ENCODE measurements at places on chromosomes 4 and X.
A peak's percentile ranks its signal among the peaks of the same experiment; 100 is the strongest.

- no peak for DNase-seq
These were observed 117.0 kb downstream of the CHRDL1 start for GRCh38 chrX:110678591-110678990.

DNA sequence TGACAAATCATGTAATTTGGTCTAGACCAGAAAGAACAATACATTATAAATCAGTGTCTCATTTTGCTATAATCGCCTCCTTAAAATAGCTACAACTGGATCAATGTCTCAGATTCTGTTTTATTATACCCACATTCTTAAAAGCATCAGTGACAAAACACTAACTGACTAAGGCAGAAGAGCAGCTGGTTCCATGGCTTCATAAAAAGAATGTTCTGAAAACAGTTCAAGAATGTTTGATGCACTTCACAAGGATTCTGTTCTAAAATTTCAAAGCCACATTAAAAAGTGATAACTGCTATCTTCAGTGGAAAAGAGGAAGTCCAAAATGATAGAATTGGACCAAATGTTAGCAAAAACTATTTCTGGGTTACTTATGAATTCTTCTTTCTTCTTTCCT lies 69.8 kb downstream of the COL25A1 start:
- no peak for DNase-seq

GRCh38 chr4:72569719-72570235 lies 756 bp upstream of the ADAMTS3 start:
- no peak for DNase-seq

DNA sequence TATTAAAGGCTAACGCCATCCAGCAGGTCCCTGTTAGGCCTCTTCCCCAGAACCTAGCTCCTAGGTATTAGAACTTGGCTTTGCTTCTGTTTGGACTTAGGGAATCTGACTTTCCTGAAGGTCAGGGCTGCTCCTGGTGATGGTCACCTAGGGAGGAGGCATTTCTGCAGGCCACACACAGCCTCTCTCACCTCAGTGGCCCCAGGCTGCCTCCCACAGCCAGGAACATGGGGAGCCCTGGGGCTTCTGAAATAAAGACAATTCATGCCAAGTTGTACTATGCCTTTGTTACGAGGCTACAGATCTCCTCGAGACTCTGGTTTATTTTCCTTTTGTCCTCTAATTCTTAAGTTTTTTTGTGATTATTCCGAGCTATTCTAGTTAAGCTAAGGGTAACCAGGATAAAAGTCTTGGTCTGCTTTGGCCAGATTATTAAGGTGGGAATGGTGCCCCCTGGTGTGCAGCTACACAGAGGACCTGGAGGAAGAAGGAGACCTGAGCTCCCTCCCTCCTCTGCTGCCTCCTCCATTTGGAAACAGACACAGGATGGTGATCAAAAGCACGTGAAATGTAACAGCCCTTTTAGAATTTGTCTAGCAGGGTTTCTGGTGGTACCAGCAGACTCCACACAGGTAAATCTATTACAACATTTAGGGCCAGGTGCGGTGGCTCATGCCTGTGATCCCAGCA lies 131.0 kb downstream of the DCLK2 start:
- peak; percentile 58 for DNase-seq

DNA sequence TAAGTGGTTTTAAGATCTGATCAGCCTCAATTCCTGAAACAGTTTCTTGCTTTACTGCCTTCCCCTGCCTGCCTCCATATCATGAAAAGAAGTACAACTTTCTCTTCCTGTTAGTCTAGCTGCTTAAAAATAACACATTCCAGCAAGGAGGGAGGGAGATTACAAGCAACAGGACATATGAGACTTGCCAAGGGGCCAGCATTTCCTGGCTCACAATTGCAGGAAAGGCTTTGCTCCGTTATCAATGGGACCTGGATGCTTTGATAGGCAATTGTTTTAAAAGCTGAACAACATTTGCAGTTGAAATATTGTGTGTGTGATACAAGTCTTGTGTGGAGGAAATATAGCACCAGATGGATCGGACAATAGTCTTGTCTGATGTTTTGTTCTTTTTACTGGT lies 425.0 kb downstream of the FAT4 start:
- DNase-seq, result no peak

DNA sequence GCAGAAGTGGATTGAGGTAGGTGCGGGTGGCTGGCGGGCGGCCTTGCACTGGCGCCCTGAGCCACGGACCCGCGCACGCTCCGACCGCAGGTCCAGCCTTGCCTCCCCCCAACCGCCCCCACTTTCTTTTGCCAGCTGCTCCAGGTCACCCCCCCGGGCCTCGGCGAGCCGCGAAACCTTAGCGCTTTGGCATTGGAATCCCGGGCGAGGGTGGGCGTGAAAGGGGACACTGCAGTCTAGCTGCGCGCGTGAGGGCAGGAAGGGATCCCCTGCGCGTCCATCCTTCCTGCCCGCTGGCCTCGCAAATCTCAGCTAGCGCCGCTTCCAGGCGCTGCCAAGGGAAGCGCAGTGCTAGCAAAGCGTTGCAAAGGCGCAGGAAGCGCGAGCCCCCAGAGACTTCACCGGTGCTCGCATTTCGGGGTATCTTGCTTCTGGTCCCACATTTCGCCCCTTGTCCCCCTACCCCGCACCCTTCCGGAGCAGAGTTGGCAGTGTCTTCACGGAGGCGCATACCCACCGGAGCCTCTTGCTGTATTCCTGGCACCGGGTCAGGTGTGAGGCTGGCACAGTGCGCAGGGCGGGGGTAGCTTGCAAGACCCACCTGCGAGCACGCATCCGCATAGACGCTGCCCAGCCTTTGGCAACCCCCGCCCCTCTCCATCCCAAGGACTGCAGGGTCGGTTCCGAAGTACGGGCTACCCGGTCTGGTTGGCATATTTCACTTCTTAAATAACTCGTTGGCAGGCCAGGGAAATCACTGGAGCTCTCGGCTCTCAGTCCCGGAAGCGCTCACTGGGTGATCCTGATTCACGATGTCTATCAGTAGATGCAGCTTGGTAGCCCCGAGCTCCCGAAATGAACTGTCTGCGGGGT lies 104.4 kb downstream of the UCHL1 start:
- DNase-seq, result peak; percentile 25

DNA sequence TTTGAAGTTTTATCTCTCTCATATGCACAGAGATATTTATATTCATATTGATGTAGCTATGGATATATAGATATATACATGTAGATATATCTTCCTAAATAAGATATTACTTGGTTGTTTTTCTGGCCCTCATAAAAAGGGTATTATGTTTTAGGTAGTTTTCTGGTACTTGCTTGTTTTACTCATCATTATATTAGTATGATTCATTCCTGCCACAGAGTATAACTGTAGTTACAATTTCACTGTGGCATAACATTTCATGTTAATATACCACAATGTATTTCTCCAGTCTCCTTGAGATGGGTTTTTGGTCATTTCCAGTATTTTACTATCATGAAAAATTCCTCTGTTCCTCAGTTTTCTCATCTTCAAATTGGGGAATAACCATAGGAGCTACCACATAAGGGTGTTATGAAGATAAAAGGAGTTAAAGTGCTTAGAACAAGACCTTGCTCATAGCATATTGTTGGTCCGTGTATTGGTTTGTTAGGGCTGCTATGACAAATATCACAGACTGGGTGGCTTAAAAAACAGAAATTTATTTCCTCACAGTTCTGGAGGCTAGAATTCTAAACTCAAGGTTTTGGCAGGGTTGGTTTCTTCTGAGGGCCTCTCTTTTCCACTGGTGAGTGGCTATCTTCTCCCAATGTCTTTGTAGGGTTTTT lies 129.7 kb downstream of the TMEM164 start:
- no peak for DNase-seq

DNA sequence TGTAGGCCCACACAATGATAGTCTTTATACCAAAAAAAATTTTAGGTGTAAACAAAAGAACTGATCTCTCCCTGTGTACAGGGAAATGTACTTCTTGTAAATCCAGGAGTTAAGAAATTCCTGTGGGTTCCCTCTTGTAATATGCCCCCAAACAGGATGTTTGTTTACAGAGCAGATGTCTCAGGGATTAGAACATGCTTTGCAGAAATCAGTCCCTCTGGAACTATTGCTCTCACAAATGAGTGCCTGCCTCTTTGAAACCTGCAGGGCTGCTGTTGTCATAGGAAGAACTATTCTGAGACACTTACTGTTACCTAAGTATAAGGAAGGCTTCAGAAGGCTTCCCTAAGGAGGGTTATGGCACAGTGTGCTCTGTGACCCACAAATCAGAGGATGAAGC lies 35.6 kb downstream of the PAK3 start:
- no peak for DNase-seq

DNA sequence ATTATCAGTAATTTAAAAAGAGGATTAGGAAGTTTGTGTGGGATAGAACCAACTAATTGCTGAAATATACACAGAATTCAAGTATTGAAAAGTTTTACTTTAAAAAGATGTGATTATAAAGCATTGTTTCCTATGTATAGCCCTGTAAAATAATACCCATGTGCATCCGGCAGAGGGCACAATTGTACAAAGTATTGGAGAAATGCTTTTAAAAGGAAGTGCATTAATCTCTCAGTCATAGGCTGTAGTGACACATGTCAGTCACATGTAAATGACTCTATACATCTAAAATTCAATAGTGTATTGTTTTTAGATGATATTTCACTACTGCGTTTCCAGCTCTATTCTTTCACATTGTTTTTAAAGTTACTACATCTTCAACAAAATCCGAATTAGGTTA lies 9.7 kb upstream of the GEMIN8 start:
- DNase-seq, result no peak

- no peak for DNase-seq
These were observed 131.6 kb downstream of the ZNF330 start for GRCh38 chr4:141352331-141352730.

- DNase-seq, result no peak
These were observed 23.0 kb upstream of the CBR4 start for GRCh38 chr4:169032883-169033645.

DNA sequence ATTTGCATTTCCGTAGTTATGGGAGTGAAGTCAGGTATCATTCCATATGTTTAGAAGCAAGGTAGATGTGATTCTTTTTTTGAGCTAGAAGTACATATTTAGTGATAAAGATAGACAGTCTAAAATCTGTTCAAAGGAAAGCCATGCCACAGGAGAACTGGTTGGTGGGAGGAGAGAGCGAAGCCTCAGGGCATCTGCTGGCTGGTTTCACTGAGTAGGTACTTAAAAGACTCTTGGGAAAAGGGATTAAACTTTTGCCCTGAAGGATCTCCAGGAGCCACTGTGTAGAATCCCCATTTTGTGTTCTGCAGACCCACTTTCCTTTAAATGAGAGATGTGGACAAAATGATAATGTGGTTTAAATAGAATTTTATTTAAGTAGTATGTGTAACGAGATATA lies 89.6 kb downstream of the SHROOM2 start:
- DNase-seq, result no peak

DNA sequence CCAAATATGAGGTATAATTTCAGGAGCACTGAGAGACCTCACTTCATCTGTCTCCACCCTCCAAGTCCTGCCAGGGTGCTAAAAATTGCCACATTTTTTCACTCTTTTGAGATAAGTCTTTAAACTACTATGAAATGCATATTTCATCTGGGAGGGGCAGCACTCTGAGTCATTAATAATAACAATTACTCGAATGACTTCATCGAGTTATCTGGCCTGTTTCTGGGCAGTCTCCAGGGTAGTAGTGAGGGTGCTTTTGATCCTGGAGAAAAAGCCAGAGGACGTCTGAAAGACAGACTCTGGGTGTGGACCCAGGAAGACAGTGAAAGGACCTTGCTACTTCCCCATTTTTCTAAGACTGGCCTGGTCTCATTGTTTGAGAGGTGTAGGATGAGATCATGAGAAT lies 42.3 kb upstream of the SRD5A3 start:
- DNase-seq, result no peak

DNA sequence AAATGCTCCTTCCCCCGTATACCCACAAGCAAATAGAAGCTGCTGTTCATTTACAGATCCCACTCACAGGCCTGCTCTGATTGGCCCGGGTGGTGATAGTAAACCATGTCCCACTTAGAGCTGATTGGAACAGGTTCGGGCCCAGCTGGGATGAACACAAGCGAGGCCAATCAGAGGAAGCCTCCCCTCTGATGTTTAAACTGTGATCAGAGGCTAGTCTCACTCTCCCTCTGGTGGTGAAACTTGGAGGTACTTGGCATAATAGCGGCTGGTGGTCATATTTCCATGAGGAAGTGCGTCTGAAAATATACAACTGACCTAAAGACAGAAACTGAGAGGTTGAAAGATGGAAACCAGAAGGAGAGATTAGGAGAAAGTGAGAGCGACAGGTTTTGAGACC lies 51.5 kb upstream of the TRPC3 start:
- DNase-seq, result no peak

DNA sequence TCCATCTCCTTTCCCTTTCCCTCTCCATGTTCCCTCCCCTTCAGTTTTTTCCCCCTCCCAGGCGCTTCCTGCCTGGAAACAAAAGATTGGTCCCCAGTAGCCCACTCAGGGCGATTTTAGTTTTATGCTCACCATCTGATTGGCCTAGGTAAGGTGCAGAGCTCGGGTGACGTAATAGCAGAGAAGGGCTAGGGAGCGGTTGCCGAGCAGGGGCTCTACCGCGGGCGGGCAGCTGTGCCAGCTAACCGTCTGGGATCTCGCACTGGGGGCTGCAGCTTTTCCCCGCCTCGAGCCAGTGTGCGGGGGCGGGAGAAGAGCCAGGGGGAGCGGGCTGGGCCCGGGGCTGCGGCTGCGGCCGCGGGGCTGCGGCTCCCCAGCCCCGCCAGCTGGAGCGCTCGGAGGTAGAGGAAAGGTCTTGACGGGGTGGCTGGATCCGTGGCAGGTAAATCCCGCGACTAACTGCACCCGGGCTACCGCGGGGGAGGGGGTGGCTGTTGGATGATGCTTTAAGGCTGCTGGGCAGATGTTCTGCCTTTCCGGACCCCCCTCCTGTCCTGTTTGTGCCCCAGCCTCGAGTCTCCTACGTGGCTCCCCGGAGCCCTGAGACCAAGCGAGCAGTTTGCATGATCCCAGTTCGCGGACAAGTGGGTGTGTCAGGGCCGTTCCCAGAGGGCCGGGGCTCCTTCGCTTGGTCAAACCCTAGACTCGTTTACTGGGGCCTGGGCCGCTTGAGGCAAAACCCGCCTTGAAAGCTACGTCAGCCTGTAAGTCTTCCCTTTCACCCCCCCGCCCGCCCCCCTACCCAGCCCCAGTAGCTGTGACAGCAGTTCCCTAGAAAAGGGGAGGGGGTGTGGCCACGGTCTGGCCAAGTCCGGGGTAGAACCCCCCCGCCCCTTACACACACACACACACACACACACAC lies at the start of gene PAK3:
Gene PAK3 (plus strand): TSS at position 218 of the 922 bp plus-strand sequence. CDS start 26,913 bp downstream, outside the sequence.
- peak; percentile 47 for DNase-seq

DNA sequence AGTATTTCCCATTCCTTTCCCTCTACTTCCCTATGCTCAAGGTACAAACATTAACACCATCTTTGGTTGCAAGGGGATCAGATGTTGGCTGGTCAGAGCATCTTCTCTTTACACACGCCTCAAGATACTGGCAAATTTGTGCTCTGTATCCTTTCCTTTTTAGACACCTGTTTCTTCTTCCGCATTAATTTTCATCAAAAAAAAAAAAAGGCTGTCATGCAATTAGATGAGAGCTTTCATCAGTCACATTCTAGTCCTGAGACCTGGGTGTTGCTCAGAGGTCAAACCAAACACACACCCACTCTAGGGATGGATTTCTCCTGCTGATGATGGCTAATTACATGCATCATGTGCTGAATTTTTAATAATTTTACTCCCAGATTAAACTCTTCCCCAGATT lies 2.0 kb downstream of the RELL1 start:
- no peak for DNase-seq

- no peak for DNase-seq
These were observed 35.2 kb downstream of the ARL9 start for GRCh38 chr4:56540826-56541225.

All from progenitor cell of endocrine pancreas (in vitro differentiated cells).